T-helper 1 cell (primary cell): ENCODE measurements at places on chromosomes 5 and 9.

GRCh38 chr9:101477736-101478135, 42.2 kb upstream of the ALDOB start:
- no peak for DNase-seq

DNA sequence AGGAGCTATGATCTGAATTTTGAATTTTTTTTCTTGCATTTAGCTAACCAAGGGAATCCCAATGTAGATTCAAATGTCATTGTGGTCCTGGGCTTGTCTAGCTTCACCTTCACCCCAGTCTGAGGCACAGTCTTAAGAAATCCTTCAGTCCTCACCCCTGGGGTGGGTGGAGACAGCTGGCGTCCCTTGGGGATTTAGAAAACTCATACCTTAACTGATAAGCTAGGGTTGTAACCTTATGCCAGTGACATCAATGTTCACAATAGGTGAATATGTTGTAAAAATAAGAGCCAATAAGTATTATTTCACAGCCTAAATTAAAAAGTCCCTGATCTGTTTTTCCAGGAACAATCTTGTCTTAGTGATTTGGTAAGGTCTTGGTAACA, 4.6 kb downstream of the ISOC1 start:
- no peak for DNase-seq

DNA sequence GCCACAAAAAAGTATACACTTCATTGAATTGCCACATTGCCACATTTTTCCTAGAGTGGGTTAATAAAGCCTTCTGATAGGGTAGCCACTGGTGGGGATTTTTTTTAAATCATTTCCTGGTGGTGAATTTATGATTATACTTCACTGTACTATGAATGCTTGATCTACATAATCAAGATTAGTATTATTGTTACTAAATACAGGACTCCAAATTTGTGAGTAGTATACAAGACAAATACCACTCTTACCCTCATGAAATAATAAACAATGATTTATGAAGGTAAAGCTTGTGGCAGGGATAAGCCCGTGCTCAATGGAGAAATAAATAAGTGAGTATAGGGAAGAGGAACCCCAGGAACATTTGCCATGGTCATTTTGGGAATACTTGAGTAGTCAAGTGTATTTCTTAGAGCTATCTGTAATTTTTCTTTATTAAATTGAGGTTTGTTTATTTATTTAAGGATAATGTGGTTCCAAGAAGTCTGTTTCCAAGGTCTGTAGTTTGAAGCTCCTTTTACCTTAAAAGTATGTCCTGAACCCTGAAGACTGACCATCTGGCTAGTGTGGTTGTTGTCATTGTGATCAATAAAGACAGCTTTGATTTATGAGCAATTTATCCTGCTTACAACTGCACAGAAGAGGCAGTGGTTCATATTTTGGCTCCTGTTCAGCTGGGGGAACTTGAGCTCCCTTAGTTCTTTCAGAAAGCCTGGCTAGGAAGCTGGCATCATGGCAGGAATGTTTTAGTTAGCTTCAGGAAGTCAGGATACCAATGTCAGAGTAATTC, 118.6 kb downstream of the ZSWIM6 start:
- DNase-seq: no peak

GRCh38 chr5:79697222-79698170, 7.9 kb downstream of the CMYA5 start:
- no peak for DNase-seq

DNA sequence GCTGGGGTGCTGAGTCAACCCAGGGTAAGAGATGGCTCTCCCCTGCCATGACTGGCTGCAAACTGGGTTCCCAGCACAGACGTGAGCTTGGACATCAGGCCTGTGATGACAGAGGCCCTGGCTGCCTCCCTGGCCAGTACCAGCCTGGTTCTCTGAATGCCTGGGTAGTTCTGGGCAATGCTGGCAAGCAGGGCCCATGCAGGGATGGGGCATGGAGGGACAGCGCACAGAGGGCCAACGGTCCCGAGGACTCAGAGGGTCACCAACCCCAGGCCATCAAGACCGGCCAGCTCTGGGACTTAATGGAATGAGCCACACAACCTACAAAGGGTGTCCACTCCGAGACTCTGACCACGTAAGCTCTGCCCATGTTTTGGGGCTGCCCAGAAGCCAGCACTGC, 241.4 kb downstream of the FSTL4 start:
- DNase-seq: no peak
